ENCODE measurements at places on chromosomes 11 and 22.

DNA sequence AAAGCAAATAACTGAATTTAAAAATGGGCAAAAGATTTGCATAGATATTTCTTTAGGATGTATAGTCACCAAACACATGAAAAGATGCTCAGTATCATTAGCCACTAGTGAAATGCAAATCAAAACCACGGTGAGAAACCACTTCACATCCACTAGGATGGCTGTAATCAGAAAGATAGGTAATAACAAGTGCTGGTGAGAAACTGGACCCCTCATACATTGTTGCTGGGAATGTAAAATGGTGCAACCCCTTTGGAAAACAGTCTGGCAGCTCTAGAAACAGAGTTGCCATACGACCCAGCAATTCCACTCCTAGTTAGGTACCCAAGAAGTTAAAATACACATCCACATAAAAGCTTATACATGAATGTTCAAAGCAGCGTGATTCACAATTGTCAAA, 16.3 kb downstream of the RPUSD4 start:
- no peak for DNase-seq

DNA sequence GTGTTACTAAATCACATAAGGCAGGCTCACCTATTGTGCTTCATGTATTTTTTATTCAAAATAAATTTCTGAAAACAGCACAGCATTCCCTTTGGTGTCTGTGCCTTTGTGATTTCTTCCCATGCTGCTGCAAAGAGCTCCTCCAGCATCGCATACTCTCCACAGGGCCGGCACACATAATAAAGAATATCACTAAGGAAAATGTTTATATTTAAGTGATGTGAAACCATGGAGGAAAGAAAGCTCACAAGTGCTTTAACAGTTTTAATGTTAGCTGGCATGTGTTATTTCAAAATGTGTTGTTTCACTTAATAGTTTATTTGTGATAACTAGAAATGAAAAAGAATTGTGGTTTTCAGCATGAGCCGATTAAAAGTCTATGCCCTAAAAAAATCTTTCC, 241.3 kb upstream of the ANO3 start:
- no peak for DNase-seq

DNA sequence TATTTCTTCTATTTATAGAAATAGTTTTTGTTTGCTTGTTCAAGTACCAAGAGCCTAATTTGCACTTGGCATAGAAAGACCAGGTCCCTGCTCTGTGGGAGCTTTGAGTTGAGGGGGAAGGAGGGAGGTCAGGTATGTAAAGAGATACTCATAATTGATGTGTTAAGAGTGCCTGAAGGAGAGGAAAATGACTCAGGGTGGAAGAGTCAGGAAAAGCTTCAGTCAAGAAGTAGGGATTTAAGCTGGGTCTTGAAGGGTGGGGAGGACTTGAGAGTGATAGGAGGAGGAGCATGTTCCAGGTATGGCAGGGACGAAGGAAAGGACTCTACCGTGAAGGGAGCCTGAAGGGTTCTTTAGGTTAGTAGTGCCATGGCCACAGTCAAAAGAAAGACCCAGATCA, 9.0 kb downstream of the RBX1 start:
- DNase-seq, result no peak

DNA sequence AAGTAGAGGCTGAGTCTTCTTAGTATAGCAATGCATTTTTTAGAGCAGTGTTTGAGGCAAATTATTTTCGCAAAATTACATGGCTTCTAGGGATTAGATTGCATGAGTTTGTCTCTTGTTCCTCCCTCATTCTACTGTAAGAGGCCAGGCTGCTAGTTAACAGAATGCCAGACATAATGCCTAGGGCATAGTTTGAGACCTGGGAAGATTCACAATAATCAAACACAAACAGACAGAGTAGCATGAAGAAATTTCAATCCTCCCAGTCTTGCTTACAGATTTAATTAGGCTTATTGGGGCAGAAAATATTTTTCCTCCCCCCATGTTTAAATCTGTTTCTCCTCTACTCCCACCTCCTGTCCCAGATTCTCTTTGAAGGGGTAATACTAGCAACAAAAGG, 48.3 kb downstream of the ARHGEF12 start:
- no peak for DNase-seq

DNA sequence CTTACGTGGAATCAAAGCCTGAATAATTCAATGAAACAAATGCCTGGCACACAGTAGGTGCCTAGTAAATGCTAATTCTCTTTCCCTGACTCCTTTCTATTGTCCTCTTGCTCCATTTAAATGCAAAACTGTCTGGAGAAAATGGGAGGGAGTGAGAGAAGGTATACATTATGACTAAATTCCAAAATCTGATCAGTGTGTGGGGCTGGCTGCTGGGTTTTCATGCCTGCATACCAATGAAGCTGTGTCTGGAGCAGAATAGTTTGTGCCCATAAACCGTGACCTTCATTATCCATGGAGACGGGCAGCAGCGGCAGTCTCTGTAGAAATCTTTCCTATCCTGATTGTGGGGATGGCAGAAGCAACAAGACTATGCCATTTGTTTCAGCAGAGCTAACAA, 223.4 kb upstream of the ZBED5 start:
- DNase-seq, result no peak

- DNase-seq, result no peak
Measured at GRCh38 chr11:113725913-113726312, 19.8 kb upstream of the TMPRSS5 start.

DNA sequence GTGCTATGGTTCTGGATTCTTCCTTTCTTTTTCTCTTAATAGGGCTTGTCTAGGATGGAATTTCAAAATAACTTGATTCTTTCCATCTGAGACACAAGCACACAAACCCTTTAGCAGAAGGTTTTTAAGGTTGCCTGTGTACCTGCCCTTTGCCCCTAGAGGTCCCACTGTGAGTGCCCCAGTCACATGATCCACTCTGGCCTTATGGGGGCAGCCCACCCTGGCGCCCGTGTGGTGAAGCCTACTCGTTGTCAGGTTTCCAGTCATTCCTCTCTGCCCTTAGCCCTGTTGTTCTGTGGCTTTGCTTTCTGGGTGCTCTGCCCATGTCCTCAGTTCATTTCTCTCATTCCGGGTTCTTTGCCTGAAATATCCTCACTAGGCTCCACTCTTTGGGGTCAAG, 51.8 kb downstream of the ZNRF3 start:
- DNase-seq, result no peak

GRCh38 chr22:28983190-28983589, 78.4 kb downstream of the C22orf31 start:
- no peak for DNase-seq

DNA sequence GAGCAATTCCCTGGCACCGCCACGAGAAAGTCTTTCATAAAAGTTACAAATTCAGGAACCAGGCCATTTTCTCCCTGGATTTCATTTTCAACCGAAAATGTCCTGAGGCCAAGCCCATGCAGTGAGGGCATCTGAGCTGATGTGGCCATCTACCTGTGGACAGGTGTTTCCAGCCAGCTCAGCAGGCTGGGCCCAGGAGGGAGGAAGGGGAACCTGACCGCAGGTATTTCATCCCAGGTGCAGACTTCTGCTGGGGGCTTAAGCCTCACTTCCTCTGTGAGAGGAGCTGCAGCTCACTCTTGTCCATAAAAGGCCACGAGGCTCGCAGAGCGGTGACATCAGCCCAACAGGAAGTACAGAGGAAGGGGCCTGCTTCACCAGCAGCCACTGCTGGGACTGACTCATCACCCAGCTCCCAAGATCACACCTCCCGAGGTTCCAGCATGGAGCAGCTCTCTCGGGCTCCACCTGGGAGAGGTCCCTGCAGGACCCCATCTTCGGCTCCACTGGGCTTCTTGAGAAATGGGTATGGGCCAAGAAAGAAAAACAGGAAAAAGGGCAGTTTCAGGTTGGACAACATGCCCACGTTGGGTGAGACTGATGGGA, 56.4 kb downstream of the MYH9 start:
- DNase-seq, result peak; percentile 94

- DNase-seq, result no peak
Measured at GRCh38 chr11:87628026-87628580, 547.1 kb downstream of the RAB38 start.

- DNase-seq, result no peak
Measured at GRCh38 chr11:79160791-79161403, 279.9 kb downstream of the TENM4 start.

DNA sequence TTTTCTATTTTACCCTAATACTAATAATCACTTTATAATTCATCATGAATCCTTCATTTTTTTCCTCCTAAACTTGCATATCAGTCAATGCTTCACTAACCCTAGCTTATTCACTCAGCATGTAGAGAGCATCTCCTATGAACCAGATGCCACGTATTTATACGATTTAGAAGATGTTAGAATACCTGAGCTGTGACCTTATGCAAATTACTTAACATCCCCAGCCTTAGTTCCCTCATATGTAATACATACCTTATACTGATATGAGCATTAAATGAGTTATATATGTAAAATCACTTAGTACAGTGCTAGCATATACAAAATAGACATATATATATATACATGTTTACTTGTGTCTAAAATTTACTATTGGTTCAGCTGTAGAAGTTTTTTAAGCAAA, 9.0 kb downstream of the FAM76B start:
- no peak for DNase-seq

- no peak for DNase-seq
Measured at GRCh38 chr11:2580571-2581001, 119.2 kb downstream of the KCNQ1OT1 start.
